Regular cardiac myocyte (primary cell): ENCODE measurements at places on chromosomes 16 and 17. TPM values are rescaled to one million over a fixed set of nuclear protein-coding genes. Genes with fewer than 3 reads are reported as not detected.

NPIPA8 gene
- total RNA-seq, result under 0.01 TPM in 1 of 2 replicates, not detected in the other

HSF4 gene
- total RNA-seq, result 0.58 and 12.1 TPM in 2 replicates

AANAT gene
- not detected in 2 replicates for total RNA-seq

NPIPB13 gene
- total RNA-seq, result 0.58 and 1.4 TPM in 2 replicates

RAD51C gene
- 36.4 and 42.4 TPM in 2 replicates for total RNA-seq

KRTAP17-1 gene
- total RNA-seq, result not detected in 2 replicates
